ENCODE measurements at places on chromosomes 7 and 10.
A peak's percentile ranks its signal among the peaks of the same experiment; 100 is the strongest.

GRCh38 chr10:89164080-89164479 is 43.0 kb downstream of the CH25H start:
- DNase-seq: no peak

DNA sequence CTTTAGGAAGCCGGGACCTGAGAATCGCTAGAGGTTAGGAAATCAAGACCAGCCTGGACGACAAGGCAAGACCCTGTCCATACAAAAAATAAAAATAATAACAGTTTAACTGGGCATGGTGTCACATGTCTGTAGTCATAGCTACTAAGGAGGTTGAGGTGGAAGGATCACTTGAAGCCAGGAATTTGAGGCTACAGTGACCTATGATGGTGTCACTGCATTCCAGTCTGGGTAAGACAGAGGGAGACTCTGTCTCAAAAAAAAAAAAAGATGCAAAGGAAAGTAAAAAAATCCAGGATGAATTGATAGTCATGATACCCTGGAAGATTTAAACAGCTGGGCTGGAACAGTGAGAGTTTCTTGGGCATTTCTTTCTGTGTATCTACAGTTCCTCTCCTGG is 463.2 kb downstream of the GALNT17 start:
- no peak for DNase-seq

- no peak for DNase-seq
Measured at GRCh38 chr7:103120362-103120761, 28.5 kb downstream of the NAPEPLD start.

GRCh38 chr10:18104223-18104872 is 35.9 kb upstream of the CACNB2 start:
- DNase-seq: no peak

DNA sequence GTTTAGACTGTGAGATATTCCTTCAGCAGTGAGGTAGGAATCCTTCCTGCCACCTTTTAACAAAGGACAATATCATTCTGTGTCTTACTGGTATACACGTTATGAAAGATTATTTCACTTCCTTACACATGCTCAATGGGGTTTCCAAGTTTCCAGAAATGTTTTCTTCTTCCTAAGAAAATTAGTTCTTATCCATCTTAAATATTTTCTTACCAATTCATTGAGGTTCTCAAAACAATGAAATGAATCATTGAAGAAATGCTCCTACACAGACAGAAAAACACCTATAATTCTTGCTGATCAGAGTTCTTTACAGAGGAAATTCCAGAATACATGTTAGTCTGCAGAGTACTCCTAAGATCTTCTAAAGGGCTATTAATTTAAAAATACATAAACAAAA is 51.4 kb upstream of the SEC61G start:
- DNase-seq: no peak

DNA sequence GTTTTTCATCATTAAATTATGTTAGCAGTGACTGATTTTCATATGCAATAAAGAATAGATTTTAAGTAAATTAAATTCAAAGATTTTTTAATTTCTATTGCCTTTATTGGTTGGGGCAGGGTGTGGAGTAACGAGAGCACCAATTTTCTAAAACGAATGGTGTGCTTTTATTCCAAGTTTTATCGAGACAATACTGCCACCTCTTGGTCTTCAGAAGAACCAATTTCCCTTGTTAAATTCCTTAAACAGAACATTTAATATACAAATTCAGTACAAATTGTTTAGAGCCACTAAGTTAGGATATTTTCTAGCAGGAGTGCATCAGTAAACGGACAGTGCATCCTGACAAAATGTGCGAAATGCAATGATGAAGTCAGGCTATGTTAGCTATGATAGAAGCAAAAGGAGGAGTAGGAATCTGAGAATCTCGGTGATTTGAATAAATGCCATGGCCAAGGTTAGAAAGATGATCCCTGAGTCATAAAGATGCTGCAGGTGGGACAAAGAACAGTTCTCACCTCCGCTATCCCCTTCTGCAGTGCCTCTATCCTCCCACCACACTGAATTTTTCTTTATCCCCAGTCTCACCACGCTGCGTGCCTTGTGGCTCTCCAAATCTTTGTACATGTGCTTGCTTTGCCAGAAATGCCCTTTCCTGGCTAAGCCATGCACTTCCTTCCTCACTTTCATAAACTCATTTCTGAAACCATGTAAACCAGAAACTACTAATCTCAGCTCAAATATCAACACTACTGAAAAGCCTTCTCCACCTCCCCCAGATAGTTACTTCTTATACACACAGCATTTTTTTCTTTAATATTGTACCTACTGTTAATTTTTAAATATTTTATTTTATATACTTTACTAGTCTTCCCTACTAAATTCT is 31.9 kb upstream of the AGBL3 start:
- no peak for DNase-seq

- DNase-seq: no peak
Measured at GRCh38 chr10:3687510-3688081, 97.4 kb downstream of the KLF6 start.

- no peak for DNase-seq
Measured at GRCh38 chr10:105872665-105873064, 1231.6 kb downstream of the SORCS3 start.

DNA sequence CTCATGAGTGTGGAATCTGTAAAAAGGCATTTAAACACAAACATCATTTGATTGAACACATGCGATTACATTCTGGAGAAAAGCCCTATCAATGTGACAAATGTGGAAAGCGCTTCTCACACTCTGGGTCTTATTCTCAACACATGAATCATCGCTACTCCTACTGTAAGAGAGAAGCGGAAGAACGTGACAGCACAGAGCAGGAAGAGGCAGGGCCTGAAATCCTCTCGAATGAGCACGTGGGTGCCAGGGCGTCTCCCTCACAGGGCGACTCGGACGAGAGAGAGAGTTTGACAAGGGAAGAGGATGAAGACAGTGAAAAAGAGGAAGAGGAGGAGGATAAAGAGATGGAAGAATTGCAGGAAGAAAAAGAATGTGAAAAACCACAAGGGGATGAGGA is 207.7 kb downstream of the ZEB1 start:
- no peak for DNase-seq

GRCh38 chr10:79582096-79582495 is 21.9 kb upstream of the SFTPA2 start:
- no peak for DNase-seq

DNA sequence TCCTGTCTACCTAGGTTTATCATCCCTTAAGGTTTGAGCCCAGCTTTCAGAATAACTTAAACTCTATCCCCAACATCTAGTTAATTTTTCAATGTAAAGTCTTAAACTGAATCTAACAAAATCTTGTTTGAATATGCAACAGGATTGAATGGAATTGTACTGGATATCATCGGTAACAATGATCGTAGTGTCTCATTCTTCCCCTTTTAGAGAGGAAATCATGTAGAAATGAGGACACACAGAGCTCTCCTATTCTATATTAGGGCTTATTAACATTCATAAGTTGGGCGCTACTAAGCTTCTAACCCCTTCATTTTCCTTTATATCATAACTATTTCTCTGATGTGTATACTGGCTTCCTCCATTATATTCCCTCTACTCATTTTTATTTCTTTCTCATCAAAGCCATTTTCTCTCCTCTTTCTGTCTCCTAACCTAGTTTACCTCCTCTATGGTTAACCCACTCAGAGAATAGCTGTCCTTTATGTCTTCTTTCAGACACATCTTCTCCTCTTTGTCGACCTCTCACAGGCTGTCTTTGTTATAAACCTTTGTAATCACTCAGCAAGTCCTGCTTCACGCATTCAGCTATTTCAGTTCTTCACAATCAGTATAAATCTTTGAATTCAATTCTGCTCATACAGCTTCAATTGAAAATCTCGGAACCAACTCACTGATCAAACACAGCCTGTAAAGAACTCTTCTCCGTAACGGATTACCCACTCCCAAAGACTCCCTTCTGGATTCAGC is 1019.0 kb upstream of the C7orf33 start:
- DNase-seq: no peak

- no peak for DNase-seq
Measured at GRCh38 chr7:100476903-100477870, 1.8 kb downstream of the TSC22D4 start.

DNA sequence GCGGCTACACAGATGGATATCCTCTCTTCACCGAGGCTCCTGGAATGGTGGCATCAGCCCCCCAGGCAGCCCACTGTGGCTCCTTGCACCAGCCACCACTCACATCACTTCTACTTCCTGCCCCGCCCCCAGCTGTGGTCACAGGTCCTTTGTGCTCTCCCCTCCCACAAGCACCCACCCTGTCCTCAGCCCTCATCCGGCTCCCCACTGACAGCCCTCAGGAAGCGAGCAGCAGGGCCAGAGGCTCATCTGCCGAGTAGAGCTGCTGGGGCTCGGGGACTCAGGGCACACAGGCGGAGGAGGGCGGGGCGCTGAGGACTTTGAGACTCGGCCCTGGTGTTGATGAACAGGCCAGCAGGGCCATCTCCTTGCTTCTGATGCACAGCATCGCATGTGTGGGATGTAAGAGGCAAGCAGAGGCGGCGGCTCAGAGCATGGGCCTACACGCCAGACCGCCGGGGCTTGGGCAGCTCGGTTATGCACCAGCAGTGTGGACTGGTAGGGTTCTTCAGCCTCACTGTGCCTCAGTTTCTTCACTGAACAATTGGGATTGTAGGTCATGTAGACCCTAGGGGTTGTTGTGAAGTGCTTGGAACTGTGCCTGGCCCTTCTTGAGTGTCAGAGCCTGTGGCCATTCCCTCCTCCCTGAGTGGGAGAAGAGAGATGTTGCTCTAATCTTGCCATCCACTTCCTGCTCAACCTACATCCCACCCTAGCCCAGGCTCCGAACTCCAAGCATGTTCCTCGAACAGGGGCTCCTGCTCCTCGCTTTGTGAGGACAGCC is at the start of gene PRF1:
PRF1 (minus strand) TSS at position 77 of the 784 bp plus-strand sequence. CDS start 1,839 bp downstream, outside the sequence.
- peak; percentile 82 for DNase-seq

- no peak for DNase-seq
Measured at GRCh38 chr10:95445223-95445836, 115.8 kb downstream of the SORBS1 start.

DNA sequence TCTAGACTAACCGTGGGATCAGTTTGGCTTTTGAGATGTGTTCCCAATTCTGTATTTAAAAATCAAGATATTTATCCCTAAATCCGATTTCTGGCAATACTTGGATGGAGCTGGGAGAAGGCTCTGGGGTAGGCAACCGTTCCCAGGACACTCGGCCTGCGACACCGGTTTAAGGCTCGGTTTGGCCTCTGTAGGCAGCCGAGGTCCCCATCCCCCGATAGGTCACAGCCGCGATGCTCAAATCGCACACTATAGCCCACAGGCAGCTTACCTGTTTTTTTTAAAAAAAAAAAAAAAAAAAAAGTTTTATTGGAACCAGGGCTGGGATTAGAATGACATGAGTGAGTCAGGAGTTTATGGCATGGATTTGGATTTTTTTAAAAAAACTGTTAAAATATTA is 729 bp upstream of the TAF3 start:
- no peak for DNase-seq

- no peak for DNase-seq
Measured at GRCh38 chr7:82904871-82905270, 257.8 kb downstream of the PCLO start.

DNA sequence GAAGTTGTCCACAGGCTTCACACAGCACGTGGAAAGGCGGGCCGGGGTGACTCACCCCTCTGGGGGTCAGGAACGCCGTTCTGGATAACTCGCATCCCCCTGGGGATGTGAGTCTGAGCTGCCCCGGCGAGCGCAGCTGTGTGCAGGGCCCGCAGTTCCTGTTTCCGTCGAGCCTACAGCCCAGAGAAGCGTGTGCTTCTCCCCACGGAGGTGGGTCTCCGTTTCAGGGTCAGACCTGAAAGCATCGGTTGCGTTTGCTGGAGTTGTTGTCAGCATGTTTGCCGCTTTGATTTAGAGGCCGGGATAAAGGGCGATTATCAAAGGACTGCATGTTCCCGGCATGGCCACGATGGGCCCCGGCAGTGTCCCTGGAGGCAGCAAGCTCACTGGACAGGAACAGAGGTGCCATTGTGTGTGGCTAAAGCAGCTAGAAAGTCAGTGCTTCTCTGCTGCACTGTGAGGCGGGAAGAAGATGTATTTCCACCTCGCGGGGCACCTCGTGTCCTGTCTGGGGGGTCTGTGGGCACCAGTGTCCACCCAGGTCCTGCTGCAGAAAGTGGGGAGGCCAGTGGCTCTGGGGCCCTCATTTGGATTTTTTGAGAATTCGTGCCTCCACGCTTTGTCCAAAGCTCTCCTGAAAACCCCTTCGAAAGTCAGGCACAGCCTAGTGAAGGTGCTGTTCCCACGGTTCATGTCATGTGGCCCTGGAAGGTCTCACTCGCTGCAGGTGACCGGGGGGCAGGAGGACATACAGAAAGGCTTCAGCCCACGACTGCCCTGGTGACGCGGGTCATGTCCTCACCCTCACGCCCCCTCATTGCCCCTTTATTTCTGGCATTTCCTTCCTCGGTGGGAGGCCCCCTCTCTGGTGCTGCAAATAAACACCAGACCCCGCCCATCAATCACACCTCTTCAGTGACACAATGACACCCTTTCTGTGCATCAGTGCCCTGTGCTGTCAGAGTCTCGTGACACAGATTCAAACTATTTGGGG is 27.4 kb upstream of the GDI2 start:
- no peak for DNase-seq

- DNase-seq: no peak
Measured at GRCh38 chr10:63539377-63539776, 18.2 kb downstream of the REEP3 start.

DNA sequence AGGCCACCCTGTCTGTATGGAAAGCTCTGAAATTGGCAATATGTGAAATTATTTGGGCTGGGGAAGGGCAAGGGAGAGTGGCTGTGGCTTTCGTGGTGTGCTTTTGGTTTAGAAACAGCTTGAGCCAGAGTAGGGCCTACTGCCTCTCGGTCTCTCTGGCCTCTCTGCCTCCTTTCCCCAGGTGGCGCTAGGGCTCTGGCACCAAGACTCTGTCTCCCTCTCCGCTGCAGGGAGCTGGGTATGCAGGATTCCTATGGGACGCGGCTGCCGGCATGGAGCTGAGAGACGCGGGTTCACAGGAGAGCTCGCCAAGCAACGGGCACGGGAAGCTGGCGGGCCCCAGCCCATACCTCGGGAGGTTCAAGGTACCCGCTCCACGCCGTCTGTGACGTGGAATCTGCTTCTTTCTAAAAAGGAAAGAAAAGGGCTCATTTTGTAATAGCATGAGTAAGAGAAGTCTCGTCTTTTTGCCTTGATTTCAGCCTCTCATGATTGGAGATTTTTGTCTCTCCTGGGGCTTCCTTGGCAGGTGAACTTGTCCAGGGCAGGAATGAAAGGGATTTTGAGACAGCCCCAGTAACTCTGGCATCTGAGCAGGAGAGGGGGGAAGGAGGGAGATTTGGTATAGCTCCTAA is 105.1 kb upstream of the ANLN start:
- no peak for DNase-seq

- DNase-seq: no peak
Measured at GRCh38 chr7:48090095-48090805, 1.2 kb downstream of the UPP1 start.

DNA sequence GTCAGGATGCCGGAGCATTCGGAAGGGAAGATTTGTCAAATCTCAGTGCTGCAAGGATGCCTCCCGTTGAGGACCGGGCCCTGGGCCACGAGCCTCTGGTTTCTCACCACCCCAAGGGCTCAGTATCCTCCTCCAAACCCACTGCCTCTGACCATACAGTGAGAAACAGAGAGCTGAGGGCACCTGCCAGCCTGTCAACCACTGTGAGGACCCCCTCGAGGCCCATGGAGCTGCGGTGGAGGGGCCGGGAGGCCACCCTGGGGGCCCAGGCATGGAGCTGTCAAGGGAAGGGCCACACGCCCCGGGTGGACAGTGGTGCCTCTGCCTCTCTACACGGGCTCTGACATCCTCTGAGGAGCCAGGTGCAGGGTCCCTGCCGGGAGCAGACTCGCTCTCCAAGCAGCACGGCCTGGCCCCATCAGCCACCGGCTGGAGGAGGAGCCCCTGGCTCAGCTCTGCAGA is 248.0 kb upstream of the TCERG1L start:
- no peak for DNase-seq

GRCh38 chr10:110751850-110752249 is 107.7 kb downstream of the RBM20 start:
- no peak for DNase-seq

Measured in activated gamma-delta T cell treated with anti-CD3 and anti-CD28 coated beads, Interleukin-2, amount 50 U/mL, for 16 hours (primary cell).